ENCODE measurements at places on chromosomes 13 and 19.

- DNase-seq = peak; percentile 38
Measured at GRCh38 chr13:48319531-48320398, 16.2 kb downstream of the RB1 start.

DNA sequence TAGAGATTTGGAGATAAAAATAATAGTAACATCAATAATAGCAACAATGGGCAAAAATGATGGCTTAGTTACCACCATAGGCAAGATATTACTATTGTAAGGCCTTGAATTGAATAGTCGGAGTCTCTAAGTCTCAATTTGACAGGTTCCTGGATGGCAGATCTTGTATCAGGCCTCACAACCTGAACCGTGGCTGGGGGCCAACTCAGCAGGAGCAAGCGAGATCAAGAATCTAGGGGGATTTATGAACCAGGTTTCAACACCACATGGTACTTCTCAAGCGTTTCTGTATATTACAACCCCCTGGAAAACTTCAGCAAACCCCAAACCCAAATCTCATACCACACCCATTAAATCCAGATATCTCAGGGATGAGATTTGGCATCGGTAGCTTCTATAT, 573.8 kb downstream of the LIG4 start:
- no peak for DNase-seq

- DNase-seq = no peak
Measured at GRCh38 chr13:114099918-114100445, 32.4 kb downstream of the RASA3 start.

GRCh38 chr19:49801966-49802661, 11.0 kb downstream of the FUZ start:
- DNase-seq = no peak

- peak; percentile 90 for DNase-seq
Measured at GRCh38 chr19:50368649-50369570, 3.5 kb upstream of the NAPSA start.

DNA sequence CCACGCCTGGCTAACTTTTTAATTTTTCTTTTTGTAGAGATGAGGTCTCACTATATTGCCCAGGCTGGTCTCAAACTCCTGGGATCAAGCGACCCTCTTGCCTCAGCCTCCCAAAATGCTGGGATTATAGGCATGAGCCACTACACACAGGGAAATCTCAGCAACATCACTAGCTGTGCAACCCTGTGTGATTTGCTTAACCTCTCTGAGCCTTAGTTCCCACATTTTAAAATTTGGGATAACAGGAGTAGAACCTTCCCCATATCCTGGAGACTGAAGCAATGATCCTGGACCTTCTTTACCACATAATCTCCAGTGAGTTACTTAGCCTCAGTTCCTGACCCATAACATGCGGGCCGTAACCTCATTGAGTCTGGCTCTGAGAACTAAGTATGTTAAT, 139.1 kb downstream of the IER2 start:
- no peak for DNase-seq

DNA sequence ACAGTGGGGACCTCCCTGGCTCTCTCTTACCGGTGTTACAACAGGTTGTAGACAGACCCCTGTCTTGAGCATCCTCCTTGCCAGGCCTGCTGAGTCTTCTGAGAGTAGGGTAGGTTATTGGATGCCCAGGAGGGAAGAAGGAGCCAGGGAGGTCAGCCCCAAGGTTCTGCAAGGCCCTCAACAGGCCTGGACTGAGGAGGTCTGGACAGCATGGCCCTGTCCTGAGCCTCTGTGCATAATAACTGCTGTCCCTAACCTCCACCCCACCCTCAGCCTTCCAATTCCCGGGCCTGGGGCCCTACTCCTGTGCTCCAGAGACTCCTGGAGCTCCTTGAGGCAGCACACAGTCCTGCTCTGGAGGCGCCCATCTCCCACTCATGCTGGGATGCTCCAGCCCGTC, 336 bp downstream of the CD22 start:
- DNase-seq = no peak

- DNase-seq = no peak
Measured at GRCh38 chr19:32040236-32040635, 305.2 kb upstream of the ZNF507 start.

DNA sequence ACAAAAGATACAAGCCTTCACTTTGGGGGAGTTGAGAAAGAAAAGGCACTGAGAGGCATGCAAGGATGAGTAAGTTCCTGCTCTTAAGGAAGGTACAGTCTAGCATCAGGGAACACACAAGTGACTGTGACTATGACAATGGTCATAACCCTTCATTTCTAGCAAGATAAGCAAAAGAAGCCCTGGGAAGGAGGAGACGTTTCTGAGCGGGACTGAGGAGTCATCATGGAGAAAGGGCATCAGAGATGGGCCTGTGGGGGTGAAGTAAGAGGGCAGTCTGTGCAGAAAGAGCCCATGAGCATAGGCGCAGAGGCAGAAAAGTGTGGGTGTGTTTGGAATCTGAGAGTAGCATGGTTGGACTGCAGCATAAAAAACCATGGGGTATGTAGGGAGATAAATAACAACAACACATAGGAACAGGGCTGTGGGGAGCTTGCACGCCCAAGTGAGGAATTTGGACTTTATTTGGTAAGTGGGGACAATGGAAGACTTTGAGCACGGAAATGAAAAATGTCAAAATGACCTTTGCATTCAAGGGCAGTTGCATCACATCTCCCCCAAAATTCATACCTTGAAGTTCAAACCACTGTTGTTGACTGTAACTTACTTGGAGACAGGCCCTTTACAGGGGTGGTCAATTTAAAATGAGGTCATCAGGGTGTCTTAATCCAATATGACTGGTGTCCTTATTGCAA, 86.7 kb downstream of the MBNL2 start:
- no peak for DNase-seq

DNA sequence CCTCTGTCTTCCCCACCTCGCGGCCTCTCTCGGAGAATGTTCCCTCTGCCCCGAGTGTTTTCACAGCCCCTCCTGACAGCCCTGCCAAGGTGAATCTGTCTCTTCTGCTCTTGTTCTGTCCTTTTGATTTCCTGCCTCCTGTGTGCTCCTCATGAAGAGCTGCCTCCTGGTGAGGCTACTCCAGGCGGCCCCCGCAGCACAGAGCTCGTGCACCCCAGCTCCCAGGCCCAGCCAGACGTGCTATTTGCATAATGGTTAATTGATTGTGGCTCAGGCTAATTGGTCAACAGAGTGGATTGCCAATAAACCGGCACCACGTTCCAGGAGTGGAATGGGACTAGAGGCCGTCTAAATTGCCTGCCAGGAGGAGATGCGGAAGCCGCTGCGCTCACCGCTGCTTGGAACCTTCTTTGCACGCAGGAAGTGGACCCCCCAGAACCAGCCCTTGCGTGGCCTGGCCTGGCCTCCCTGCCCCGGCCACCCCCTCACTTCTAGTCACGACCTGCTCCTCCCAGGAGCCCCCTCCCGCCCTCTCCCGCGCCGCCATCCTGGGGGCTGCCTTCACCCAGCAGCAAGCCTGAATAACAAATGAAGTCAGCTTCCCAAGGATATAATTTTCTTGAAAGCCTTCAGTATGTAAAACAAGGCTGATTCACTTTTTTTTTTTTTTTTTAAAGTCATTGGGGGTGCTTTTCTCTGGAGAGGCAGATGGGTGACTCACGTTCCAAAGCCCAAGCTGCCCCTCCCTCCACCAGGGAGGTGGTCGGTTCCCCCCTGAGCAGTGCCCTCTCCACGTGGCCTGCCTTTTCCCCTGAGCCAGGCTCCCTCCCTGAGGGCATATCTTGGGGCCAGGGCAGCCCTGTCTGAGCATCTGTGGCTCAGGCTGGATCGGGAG, 144.0 kb downstream of the KDM4B start:
- DNase-seq = no peak

GRCh38 chr19:48509467-48510194, 2.0 kb downstream of the LMTK3 start:
- DNase-seq = no peak

- no peak for DNase-seq
Measured at GRCh38 chr13:113617961-113618360, 33.4 kb downstream of the TFDP1 start.

GRCh38 chr13:111186305-111186935, 71.3 kb downstream of the ARHGEF7 start:
- no peak for DNase-seq

DNA sequence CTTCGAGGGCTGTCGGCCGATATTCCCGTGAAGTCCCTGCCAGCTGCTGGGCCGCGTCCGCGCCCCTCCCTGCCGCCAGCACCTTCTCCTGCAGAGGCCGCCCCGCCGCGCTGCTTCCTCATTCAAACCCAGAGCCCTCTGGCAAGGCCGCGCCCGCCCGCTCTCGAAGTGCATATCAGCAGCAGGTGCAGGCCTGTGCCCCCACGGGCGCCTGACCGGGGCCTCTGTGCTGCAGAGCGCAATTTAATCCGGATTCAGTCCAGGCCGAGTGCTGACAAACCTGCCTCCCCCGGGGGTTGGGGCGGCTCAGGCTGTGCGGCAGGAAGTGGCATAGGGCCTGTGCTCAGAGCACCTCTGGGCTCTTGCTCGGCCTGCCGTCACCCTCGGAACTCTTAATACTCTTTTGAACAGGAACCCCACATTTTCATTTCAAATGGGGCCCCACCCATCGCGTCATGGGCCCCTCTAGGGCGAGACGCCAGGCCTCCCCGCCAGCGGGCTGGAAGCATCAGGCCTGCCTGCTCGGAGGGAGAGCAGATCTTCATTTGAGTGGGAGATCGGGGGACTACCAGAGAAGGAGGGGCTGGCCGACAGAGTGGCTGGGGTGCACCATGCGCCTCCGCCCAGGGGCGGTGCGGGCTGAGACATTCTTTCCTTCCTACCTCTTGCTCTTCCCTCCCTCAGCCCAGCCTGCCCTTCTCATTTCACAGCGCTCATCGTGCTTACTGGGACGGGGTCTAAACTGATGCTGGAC, 125.7 kb downstream of the TNFRSF19 start:
- peak; percentile 66 for DNase-seq

- peak; percentile 65 for DNase-seq
Measured at GRCh38 chr13:51804295-51805172, 571 bp upstream of the DHRS12 start.

DNA sequence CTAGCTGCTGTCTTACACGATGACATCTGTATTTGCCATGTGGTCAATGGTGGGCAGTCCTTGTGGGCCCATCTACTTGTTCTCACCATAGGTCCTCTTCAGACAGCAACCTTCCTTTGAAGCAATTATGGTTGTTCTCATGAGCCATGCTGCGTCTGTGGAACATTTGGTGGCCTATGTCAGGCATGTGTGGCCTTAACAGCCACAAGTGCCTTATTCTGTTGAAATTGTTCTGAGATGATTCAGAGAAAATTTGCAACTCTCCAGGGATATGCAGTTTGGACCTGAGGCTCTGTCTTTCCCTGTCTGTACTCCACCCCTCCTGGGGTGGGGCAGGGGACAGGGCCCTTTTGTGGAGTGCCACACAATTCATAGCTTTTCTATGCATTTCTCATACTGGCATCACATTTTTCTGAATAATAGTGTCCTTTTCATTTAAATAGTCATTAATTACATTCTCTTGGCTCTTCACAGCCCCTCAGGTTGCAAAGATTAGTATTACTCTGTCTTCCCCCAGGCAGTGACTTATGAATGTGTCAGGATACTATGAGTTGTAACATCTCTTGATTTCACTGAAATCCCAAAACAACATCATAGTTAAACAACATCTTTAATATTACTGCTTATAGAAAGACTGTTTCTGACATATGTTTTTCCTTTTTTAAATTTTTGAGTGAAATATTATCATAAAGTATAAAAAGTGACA, 102.1 kb downstream of the ITGBL1 start:
- DNase-seq = no peak

GRCh38 chr13:111211789-111212516, 96.8 kb downstream of the ARHGEF7 start:
- no peak for DNase-seq

- peak; percentile 38 for DNase-seq
Measured at GRCh38 chr19:58557221-58558065, 968 bp downstream of the UBE2M start.

DNA sequence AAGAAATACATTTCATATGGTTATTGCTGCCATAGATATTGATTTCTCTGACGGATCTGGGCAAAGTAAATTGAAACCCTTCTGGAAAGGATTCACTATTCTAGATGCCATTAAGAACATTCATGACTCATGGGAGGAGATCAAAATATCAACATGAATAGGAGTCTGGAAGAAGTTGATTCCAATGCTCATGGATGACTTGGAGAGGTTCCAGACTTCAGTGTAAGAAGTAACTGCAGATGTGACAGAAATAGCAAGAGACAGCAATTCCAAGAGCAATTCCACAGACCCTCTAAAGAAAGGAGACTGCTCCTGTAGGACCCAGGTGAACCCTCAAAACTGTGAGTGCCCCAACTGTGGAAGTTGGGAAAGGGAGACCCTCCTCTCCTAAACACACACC, 30.9 kb upstream of the KCTD12 start:
- DNase-seq = no peak

- DNase-seq = peak; percentile 23
Measured at GRCh38 chr19:35350591-35350990, 2.9 kb downstream of the FFAR1 start.

GRCh38 chr19:29524912-29525831, 622 bp upstream of the VSTM2B start:
- peak; percentile 27 for DNase-seq
